ENCODE measurements at places on chromosomes 3 and 15.

DNA sequence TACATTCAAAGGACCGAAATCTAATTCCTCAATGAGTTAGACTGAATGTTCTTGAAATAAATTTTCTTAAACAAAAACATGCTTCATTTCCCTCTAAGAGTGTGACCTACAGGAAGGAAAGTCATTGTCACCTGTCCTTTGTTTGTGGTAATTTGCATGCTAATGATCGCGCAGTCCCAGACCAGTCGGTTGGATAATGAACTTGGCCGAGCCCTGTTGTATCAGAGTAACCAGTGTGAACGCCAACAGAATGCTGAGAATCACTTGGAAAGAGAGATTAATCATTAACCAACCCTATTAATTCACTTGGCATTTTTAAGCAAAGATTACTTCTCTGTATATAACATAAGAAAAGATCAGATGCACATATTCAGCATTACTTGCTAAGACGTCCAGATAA lies 8.1 kb upstream of the ARNT2 start:
- no peak for DNase-seq

DNA sequence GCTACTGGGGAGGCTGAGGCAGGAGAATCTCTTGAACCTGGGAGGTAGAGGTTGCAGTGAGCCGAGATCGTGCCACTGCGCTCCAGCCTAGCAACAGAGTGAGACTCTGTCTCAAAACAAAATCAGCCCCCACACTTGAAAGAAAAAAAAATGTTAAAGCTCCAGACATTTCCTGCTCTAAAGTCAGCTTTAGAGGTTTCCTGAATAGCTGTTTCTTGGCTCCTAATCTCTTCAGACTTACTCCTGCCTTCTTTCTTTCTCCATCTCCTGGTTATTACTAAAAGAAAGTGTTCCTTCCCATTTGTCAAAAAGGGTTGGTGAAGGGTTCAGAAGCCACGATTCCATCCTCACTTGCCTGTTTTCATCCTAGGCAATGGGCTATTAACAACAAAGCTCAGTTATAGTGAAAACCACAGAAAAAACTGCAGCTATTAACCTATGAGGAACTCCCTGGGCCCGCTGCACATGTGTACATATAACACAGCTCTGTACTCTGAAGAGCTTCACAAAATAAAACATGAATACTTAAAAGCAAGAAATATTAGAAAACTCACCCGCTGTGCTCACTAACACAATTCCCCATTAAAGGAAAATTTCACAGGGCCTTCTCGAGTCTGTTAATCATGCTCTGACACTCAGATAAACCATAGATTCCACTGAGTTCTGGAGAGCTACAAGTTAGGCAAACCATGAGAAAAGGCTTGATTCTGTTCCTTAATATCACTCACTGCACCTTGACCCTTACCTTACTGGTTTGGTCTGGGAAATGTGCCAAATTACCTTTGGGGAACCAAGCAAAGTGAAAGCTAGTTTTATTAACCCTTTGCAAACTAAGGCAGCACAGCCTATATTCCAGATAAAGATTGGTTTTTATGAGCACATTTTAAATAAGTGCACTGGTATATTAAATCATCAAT lies 89.9 kb upstream of the TSPAN3 start:
- DNase-seq: no peak

GRCh38 chr3:124133366-124133940 lies 141.5 kb upstream of the ROPN1 start:
- DNase-seq: no peak

- no peak for DNase-seq
These were observed 5.9 kb downstream of the KY start for GRCh38 chr3:134644731-134645514.

DNA sequence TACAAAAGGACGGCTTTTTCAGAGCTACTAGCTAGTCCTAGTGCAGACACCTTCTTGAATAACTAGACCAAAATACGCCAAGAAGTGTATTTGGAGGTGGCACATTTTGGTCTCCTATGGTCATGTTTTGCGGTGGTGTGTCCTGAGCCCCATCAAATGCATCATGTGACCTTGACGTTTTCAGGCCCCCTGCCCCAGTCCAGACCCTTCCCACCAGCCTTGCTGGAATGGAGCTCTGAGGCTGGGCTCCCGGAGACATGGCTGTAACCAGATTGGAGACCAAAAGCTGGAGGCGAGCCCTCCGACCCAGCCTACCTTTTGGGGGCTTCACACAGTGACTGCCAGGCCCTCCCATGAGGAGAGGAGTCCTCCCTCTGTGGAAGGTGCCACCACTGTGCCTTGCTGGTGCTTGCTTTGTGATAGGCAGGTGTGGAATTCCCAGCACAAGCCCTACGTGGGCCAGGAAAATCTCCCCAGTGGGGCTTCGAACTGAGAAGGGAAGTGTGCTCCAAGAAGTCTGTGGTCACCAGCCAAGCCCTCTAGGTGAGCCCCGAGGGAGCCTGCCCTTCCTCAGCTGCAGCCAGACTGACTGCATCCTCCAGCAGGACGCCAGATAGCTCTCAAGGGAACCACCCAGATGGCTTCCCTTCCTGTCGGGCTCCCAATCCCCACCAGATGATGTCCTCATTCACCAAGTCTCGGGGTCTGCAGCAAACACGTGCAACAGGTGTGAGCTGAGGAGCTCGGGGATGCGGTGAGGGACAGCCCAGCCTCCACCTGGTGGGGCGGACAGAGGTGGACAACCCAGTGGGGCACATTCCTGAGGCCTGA lies 126.2 kb downstream of the ASB7 start:
- no peak for DNase-seq

DNA sequence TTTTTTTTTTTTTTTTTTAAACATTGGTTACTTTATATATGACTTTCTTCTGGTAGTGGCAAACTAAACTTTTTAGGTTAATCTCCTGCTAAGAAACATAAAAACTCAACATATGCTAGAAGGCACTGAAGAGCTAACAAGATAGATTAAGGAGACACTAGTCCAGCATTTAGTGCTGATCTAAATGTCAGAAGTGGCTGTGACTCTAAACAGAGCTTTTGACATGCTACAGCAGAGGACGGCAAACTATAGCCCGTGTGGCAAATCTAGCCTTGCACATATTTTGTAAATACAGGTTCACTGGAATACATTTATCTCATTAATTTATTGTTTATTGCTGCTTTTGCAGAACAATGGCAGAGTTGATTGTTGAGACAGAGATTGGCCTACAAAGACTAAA lies 20.6 kb downstream of the NR2E3 start:
- no peak for DNase-seq

GRCh38 chr3:19901918-19902317 lies 32.1 kb downstream of the EFHB start:
- DNase-seq: no peak

GRCh38 chr15:29128671-29129070 lies 141.0 kb downstream of the NSMCE3 start:
- DNase-seq: no peak
